Aorta (tissue), 5 donors: ENCODE measurements at places on chromosomes 5 and 9. TPM values are rescaled to one million over a fixed set of nuclear protein-coding genes. Genes with fewer than 3 reads are reported as not detected.

Gene GABRA6
- total RNA-seq = not detected

DNA sequence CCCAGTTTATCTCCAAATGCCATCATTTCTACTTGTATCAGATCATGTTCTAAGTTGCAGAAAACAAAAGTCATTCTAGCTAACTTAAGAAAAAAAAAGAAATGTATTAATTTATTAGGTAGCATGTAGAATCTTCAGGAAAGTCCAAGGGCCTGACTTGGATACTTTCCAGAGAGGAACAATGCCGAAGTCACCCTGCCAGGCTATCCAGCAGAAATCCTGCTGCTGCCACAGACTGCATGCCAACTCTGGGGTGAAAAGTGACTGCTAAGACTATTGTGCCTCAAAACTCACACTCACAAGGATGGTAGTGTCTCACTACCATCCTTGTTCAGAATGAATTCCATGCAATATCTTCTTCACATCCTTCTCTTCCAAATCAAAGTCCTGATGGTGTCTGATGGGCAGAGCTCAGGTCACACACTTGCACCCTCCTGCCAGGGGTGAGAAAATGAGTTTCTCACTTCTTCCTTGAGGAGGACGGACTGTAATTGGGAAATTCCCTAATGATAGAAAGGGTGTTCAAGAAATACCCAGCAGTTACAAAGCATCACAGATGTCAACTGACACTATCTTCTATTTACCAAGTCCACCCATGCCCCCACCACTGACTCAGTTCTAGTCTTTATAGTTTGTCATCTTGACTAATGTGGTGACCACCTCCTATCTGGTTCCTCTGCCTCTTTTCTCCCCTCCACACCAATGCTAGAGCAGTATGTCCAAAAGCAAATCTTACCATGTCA lies 279.4 kb downstream of the CWC27 start:
- H3K27ac ChIP-seq = no peak overlapping the region
- H3K4me1 ChIP-seq = peaks cover 3% of the 10 kb centered on the region
- no peak overlapping the region for H3K4me3 ChIP-seq

Gene PTPN3
- 22.9 TPM for total RNA-seq

Gene CYLC2
- not detected for total RNA-seq

DNA sequence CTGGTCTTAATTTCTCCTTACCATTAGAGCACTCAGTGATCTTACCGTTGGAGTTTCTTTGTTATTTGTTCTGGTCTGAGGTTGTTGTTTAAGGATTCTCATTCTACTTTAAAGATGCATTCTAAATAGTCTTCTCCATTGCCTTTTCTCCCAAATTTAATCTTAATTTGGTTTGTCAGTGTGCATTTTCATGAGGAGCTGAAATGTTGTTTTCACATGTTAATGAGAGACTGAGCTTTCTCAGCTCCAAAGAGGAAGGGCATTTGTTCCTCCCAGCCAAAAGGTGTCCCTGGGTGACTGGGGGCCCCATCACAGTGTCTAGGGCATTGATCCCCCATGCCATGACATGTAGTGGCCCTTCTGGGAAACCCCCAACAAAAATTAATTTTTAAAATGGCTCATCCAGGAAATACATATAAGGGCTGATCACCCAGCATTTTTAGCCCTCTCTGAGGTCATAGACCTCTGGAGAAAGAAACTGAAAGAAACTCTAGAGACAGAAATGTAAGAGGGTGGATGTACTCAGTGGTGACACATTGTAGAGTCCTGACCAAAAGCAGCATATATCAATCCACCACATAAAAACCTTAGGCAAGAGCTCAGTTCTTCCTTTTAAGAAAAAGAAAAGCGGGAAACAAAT lies 240.4 kb upstream of the RAI14 start:
- no peak for DNase-seq
- H3K4me1 ChIP-seq = no peaks in the 10 kb centered on the region

DNA sequence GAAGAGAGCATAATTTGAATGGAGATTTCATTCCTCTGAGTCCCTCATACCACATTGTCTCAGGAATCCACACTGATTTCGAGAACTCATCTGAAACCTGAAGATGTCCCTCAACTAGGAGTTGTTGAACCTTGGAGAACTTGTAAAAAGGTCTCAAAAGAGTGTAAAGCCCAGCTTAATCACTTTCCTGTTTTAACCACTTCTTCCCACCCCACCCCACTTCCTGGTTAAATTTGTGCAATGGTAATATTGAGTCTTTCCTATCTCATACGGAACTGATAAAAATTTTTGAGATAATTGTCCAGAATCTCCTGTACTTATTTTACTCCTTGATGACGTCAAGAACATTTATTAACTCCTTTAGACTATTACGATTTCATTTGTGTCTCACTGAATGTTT lies 240.7 kb downstream of the ARRDC3 start:
- no peaks in the 10 kb centered on the region for H3K27me3 ChIP-seq
- no peak overlapping the region for H3K27ac ChIP-seq
- H3K4me1 ChIP-seq = no peaks in the 10 kb centered on the region
- DNase-seq = no peak

Gene TCF7
- 4.4 TPM for total RNA-seq

DNA sequence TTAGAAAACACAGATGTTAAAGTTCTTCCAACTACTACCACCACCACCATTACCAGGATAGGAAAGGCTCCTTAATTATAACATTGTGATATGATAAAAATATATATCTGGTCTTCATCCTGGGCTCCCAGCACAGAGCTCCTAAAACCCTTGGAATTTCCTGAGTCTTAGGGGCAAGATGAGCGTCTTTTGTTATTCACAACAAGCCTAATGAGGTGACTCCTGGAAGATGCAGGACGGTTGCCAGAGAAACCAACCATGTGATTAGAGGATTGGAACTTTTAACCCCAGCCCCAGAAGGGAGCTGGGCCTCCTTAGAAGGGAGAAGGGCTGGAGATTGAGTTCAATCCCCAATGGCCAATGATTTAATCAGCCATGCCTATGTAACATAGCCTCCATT lies 148.0 kb upstream of the ADRA1B start:
- no peak overlapping the region for H3K27ac ChIP-seq
- no peak for DNase-seq
- H3K4me1 ChIP-seq = peaks cover 3% of the 10 kb centered on the region
- H3K27me3 ChIP-seq = no peaks in the 10 kb centered on the region

DNA sequence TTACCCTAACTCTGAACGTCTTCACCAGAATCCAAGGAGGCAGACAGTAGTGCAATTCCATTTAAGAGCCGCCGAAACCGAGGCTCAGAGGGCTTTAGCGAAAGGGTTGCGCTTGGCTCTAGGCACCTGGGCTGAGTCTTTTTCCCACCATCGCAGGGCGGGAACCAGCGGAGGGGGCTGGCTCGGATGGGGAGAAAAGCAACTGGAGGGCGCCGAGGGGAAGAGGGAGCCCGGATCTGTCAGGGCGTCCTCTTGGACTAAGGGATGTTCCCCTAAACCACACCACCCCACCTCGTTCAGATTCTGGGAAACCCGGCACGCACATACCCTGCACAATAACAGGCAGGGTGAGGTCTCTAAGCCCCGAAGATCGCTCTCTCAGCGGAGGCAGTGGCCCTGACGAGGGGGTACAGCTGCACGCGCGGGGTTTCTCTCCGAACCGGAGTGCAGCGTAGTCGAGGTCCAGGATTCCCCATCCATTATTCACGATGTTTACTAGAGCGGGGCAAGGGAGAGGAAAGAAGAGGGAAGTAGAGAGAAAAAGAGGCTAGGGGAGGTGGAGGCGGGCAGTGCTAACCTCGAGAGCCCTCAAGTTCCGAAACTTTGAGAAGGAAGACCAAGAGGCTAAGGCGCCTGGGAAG lies 1.3 kb upstream of the POU4F3 start:
- H3K27ac ChIP-seq = no peak overlapping the region
- H3K4me3 ChIP-seq = no peak overlapping the region
- no peaks in the 10 kb centered on the region for H3K4me1 ChIP-seq
- H3K27me3 ChIP-seq = no peaks in the 10 kb centered on the region

Gene CDHR2
- not detected for total RNA-seq

Gene GTF3C5
- total RNA-seq = 42.9 TPM

- no peak overlapping the region for H3K27ac ChIP-seq
- no peaks in the 10 kb centered on the region for H3K4me1 ChIP-seq
- DNase-seq = peak; percentile 40
Observed at GRCh38 chr9:138080979-138081378, 203.4 kb downstream of the CACNA1B start.

DNA sequence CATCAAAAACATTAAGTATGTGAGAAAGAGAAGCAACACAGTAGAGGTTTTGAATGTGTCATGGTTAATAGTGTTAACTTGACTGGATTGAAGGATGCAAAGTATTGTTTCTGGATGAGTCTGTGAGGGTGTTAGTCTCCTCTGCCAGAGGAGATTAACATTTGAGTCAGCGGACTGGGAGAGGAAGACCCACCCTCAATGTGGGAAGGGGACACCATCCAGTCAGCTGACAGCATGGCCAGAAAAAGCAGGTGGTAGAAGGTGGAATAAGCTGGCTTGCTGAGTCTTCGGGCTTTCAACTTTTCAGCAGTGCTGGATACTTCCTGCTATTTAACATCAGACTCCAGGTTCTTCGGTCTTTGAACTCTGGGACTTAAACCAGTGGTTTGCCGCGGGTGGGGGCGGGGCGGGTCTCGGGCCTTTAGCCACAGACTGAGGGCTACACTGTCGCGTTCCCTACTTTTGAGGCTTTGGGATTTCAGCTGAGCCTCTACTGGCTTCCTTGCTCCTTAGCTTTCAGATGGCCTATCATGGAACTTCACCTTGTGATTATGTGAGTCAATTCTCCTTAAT lies 309.9 kb upstream of the ST8SIA4 start:
- H3K27ac ChIP-seq = no peak overlapping the region
- H3K27me3 ChIP-seq = no peaks in the 10 kb centered on the region
- no peak for DNase-seq
- no peak overlapping the region for H3K4me3 ChIP-seq
- no peaks in the 10 kb centered on the region for H3K36me3 ChIP-seq

DNA sequence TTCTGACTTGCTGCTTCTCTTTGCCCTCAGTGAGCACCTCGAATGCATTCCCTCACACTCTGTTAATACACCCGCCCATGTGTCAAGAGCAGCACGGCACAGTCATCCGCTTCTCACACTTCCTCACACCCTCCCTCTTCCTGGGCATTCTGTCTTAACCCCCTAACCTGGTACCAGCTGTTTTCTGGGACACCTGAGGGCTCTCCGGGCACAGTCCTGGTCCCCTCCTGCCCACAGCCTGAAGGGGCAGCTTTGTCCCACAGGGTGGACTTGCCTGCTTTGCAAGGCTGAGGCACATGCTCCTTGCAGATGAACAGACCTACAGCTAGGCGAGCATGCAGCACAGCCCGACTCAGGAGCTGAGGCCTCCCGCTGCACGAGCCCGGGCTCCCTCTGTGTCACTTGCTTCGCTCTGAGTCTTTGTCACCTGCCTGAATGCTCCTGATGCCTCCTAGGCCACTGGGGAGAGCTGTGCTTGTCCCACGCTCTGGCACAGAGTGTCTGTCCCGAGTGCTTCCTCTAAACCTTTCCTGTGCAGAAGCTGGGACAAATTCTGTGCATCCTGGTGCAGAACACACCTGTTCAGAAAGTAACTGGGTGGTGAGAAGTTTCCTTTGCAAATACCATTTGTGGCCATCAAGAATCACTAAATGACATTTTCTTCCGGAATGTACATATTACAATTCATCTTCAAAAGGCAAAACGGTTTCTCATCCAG lies 47.8 kb downstream of the AHRR start:
- no peaks in the 10 kb centered on the region for H3K36me3 ChIP-seq
- no peaks in the 10 kb centered on the region for H3K4me1 ChIP-seq

- H3K4me3 ChIP-seq = no peak overlapping the region
- no peak for DNase-seq
- no peak overlapping the region for H3K27ac ChIP-seq
Observed at GRCh38 chr9:91905991-91906469, 44.0 kb downstream of the ROR2 start.

DNA sequence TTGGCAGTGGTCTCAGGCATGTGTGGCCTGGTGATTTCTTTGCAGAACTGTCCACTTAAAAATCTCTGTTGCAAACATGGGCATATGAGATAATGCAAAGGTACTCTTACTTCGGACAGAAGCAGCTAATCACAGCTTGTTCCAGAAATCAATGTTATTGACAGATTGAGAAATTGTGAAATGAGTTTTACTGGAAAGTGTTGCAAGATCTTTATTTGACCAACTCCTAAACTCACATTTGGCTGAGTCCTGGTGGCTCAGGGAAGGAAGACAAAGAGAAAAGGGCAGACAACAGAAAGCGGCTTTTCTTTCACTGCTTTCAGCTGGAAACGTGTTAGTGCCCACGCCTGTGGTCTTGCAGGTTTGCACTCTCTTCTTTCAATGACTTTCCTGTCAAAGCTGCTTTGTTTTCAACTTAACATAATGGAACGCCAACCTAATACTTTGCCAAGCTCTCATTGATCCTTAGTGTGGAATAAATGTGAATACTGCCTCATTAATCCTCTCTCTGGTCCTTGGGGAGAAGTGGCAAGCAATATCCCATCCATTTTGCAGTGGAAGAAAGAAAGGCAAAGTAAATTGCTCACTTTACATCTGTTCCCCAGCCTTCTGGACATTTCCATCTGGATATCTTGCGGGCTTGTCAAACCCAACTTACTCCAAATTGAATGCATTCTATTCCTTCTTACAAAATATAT lies 586.4 kb downstream of the LRRC70 start:
- H3K4me3 ChIP-seq = no peak overlapping the region
- H3K27ac ChIP-seq = no peak overlapping the region

GRCh38 chr5:99644822-99645221 lies 716.0 kb upstream of the CHD1 start:
- H3K4me1 ChIP-seq = no peaks in the 10 kb centered on the region
- no peak for DNase-seq
- H3K4me3 ChIP-seq = no peak overlapping the region
- H3K36me3 ChIP-seq = no peaks in the 10 kb centered on the region
- H3K27ac ChIP-seq = no peak overlapping the region

GRCh38 chr9:94922098-94922607 lies 195.7 kb downstream of the AOPEP start:
- peak; percentile 87 for DNase-seq
- H3K4me1 ChIP-seq = peaks cover 13% of the 10 kb centered on the region
- peak overlapping the region; percentile 100 for H3K27ac ChIP-seq
- no peak overlapping the region for H3K4me3 ChIP-seq
- H3K27me3 ChIP-seq = no peaks in the 10 kb centered on the region

GRCh38 chr9:126389992-126390391 lies 63.4 kb downstream of the MVB12B start:
- H3K36me3 ChIP-seq = no peaks in the 10 kb centered on the region
- H3K4me3 ChIP-seq = no peak overlapping the region
- no peaks in the 10 kb centered on the region for H3K4me1 ChIP-seq
- no peaks in the 10 kb centered on the region for H3K27me3 ChIP-seq

GRCh38 chr5:43556857-43557542 lies at the start of gene PAIP1:
TSS of gene PAIP1 (minus strand) at chr5:43557077. CDS start at chr5:43556846, 231 bp downstream.
- H3K4me1 ChIP-seq = no peaks in the 10 kb centered on the region
- DNase-seq = peak; percentile 89
- H3K36me3 ChIP-seq = no peaks in the 10 kb centered on the region
- H3K4me3 ChIP-seq = peak within 1 kb of the TSS; percentile 100
- H3K27ac ChIP-seq = peak within 1 kb of the TSS; percentile 99
